ENCODE measurements at places on chromosomes 16 and 17.

GRCh38 chr16:16938009-16938408 is 532.8 kb downstream of the XYLT1 start:
- DNase-seq = no peak

- no peak for DNase-seq
Observed at GRCh38 chr17:41547378-41547841, 19.3 kb upstream of the KRT19 start.

- no peak for DNase-seq
Observed at GRCh38 chr16:30744183-30744582, 4.0 kb upstream of the PHKG2 start.

DNA sequence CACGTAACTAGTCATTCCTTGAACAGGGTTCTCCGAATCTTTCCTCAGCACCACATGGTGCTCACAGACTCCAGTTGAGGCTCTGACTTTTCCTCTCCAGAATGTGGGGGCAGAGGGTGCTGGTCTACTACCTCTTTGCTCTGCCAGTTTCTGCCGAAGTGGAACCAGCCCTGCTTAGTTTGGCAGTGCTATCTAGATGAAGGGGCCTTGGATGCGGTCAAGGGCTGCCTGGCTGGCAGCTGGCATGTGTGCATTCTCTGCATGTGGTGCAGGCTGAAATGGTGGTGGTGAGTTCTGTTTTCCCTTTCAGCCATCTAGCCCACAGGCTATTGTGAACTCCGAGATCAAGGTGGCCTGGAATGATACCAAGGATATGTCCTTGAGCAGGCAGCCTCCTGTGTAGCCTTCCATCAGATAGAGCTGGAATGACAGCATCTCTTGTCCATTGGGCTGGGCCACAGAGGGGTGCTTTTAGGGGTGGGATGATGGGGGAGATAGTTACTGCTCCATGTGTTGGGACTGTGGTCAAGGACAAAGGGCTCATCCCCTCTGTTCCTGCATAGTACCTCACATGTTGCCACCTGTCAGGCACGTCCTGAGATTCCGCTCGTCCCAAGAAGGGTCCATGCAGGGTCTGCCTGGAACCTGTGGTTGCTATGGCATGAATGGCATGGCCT is 2.0 kb downstream of the DYNLL2 start:
- no peak for DNase-seq

DNA sequence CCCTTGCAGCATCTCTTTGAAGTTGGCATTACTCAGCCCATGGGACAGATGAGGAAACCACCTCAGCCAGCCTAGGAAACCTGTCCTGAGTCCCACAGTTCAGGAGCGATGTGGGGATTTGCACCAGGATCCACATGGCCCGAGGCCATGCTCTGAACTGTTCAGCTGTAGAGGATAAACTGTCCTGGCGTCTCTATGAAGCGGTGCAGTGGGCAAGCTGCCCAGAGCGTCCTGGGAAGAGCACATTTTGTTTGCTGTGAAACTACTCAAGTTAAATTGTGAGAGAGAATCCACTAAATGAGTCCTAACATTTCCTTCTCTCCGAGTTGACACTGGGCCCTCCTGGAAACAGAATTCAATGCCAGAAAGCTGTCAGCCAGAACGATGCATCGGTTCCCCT is 276.6 kb upstream of the TNRC6C start:
- DNase-seq = no peak

GRCh38 chr16:72256398-72257066 is 84.6 kb upstream of the PMFBP1 start:
- peak; percentile 85 for DNase-seq

- DNase-seq = no peak
Observed at GRCh38 chr16:2790631-2791030, 3.3 kb upstream of the PRSS33 start.

DNA sequence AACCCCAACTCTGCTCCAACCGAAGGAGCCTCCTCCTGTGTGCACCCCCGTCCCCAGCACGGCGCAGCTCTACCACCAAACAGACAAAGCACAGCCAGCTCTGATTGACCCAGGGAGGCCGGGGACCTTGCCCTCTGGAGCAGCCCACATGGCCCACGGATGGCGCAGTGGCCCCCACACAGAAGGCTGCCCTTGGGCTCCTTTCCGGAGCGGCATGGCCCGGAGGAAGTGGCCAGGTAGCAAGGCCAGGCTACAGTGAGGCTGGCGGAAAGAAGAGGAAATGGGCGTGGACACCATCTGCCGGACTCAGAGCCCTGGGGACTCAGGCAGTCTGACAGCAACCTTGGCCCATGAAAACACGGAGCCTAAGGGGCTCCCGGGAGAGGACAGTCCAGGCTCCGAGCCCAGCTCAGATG is 19.9 kb upstream of the ZC3H18 start:
- no peak for DNase-seq

DNA sequence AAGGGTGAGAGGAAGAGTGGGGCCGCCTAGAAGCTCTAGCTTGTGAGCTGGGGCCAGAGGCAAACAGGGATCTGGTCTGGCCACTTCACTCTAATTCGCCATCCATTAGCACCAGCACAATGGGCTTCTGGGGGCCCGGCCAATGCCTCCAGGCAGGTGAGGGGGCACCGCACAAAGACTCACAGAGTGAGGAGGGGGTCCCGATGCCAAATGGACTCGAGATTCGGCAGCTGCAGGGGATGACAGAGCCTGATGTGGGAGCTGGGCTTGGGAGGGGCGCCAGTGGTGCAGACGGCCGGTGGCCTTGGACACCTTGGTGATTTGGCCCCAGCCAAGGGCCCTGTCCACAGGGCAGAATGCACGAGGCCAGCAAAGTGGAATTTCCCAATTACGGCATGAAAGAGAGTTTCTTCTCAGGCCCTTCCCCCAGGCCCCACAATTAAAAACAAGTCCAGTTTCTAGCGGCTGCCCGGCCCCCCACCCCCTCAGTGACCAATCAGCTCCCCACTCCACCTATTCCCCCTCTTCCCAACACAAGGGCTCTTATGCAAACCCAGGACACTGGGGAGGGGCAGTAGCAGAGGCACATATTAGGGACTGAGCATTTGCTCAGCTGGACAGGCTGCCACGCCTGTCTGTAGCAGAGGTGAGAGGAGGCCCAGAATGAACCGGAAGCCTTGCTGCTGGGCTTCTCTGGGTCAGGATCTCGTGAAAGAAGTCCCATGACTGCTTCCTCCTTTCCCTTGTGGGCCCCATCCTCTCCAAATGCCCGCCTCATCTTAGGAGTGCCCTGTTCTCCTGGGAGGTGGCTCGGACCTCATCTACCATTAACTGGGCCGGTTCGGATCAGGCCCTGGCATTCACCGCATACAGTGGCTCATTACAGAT is 39.4 kb upstream of the MTSS2 start:
- DNase-seq = no peak

DNA sequence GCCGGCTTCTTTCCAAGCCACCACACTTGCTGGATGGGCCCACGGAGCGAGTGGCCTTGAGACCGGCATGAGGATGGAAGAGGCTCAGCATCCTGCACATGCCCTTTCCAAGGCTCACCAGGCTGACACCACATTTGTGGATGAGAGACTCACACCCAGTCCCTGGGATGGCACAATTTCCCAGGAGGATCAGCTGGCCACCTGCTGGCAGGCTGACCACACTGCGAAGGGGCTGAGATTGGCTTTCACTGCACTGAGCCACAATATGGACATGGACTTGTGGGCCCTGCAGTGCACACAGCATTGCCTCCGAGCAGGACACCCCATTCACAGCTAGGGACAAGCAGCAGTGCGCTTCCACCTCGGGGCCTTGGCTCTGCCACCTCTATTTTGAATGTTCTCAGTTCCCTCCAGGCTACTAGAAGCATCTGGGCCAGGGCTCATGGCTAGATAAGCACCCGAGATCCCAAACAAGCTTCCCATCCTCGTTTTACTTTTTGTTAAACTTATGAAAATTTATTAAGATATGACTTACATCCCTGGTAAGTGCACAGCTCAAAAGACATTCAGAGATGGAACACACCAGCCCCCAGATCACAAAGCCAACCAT is 25.3 kb upstream of the KSR1 start:
- DNase-seq = peak; percentile 49

DNA sequence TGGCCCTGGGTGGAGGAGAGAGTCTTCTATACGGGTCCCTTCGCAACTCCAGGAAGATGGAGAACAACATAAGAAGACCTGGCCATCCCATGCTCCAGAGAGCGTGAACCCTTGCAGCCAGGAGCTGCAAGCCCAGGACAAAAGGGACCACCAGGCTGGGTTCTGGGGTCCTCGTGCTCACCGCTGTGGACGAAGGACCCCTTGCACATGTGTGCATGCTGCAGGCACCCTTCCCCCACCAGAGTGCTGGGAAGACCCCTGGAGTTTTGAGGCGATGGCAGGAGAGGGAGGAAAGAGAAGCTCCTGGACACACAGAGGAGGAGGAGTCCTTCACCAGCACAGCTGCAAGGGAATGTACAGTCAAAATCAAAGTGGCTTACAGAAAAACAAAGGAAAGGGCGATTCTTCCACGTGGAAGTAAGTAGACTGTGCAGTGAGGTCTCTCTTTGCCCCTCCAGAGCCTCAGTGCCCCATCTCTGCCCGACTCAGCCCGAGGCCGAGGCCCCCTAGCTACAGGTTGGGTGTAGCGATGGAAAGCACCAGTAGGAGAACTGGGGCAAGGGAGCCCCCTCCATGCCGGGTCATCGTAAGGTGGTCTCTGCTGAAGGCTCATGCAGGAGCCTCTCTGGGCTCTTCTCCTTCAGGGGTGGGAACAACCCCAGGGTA is 51.3 kb downstream of the PIMREG start:
- no peak for DNase-seq

DNA sequence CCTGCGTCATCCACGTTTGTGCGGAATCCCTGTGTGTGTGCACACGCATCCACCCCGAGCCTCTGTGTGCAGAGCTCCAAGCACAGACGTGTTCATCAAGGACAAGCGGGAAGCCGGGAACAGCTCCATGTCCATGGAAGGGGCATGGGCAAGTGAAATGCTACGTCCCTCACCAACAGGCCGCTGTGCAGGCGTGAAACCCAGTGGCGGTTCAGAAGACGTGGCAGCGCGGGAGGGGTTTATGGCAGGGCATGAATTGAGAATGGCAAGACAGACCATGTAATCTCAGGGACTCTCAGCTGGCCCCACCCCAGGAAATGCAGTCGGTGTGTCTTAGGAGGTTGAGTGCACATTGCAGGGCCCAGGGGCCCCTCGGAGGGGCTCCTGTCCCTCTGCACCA is 52.7 kb downstream of the TBC1D16 start:
- DNase-seq = no peak

All from HFFc6 (cell line).